Astrocyte of the spinal cord (primary cell): ENCODE measurements at places on chromosomes 2 and 18.

DNA sequence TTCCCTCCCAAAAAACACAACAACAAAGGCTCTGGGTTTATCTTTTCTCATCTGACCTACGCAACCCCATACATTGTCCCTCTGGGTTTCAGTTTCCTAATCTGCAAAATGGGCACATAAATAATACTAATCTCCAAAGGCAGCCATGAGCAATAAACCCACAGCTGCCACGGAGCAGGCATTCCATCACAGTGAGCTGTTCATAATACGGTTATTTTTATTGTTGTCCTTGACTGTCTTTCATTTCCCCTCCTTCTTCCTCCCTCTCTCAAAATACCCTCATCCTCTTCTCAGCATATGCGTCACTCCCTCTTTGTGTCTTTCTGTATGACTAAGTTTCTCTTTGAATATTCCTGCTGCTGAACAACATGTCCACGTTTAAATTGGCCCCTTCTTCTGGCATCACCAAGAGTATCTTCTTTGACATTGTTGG, 129.8 kb upstream of the CAB39 start:
- DNase-seq: peak; percentile 64

GRCh38 chr2:26068602-26069298, 34.9 kb downstream of the RAB10 start:
- peak; percentile 90 for DNase-seq

DNA sequence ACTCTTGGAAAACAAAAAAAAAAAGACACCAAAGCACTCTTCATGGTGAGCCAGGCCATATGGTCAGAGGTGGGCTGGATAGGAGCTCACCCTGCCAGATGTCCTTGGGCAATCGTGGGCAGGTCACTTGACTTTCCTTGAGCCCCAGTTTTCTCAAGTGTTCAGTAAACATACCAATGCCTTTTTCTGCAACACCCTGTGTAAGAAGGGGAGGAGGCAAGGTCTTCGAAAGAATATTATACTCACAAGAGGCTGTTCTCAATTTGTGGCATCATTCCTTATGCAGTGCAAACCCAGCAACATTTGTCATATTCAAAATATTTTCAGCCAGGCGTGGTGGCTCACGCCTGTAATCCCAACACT, 22.9 kb upstream of the TMEM87B start:
- no peak for DNase-seq

- DNase-seq: no peak
These were observed 619.4 kb upstream of the CHAC2 start for GRCh38 chr2:53148221-53148620.

DNA sequence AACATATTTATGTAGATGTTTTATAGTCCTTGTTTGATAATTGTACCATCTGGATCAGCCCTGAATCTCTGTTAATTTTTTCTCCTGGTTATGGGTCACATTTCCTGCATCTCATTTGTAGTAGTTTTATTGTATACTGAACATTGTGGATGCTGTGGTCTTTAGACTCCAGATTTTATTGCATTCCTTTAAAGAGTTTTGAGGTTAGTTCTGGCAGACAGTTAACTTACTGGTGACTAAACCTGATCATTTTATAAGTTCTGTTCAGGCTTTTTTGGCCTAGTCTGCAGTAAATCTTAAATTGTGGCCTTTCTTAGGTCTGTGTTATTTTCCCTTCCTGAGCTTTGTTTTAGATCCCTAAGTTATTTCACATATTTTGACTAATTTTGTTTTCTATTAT, 84.3 kb downstream of the FANCL start:
- peak; percentile 83 for DNase-seq

DNA sequence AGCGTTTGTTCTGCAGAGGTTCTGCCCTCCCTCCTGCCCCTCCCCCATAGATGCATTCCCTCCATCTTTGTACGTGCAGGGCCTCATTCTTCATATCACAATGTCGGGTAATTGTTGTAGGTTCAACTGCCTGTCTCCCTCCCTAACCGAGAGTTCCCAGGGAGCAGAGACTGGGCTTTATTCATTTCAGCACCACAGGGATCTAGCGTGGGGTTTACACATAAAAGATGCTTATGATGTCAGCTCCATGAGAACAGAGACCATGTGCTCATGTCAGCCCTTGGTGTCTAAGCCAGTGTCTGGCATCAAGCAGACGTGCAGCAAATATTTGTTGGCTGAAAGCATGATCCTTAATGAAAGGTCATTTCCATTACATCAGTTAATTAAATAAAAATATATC, 298.9 kb upstream of the TRIB2 start:
- peak; percentile 14 for DNase-seq

DNA sequence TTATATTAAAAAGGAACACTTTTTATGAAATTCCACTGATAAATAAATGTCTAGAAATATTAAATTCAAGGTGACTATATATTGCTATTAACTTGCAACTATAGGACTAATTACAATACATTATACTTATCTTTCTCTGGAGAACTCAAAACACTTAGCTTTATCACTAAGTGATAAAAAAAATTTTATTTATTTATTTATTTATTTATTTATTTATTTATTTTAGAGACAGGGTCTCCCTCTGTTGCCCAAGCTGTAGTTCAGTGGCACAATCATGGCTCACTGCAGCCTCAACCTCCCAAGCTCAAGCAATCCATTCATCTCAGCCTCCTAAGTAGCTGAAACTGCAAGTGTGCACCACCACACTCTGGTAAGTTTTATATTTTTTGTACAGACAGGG, 451.1 kb downstream of the DSC3 start:
- no peak for DNase-seq

GRCh38 chr2:167964650-167965413, 282.6 kb downstream of the STK39 start:
- DNase-seq: peak; percentile 10

GRCh38 chr2:37376421-37377186, 32.2 kb downstream of the QPCT start:
- DNase-seq: peak; percentile 86

DNA sequence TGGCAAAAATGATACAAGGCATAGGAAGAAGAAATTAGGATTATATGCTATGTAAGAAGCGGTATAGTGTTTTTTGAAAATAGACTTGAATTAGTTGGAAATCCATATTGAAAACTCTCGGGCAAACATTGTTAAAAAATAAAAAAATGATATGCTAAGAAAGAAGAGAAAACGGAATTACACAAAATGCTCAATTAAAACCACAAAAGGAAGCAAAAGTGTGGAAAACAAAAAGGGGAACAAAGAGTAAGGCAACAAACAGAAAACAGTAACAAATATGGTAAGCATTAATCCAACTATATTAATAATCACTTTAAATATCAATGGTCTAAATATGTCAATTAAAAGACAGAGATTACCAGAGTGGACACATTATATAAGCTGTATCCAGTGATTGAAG, 58.4 kb downstream of the TXNL1 start:
- no peak for DNase-seq

DNA sequence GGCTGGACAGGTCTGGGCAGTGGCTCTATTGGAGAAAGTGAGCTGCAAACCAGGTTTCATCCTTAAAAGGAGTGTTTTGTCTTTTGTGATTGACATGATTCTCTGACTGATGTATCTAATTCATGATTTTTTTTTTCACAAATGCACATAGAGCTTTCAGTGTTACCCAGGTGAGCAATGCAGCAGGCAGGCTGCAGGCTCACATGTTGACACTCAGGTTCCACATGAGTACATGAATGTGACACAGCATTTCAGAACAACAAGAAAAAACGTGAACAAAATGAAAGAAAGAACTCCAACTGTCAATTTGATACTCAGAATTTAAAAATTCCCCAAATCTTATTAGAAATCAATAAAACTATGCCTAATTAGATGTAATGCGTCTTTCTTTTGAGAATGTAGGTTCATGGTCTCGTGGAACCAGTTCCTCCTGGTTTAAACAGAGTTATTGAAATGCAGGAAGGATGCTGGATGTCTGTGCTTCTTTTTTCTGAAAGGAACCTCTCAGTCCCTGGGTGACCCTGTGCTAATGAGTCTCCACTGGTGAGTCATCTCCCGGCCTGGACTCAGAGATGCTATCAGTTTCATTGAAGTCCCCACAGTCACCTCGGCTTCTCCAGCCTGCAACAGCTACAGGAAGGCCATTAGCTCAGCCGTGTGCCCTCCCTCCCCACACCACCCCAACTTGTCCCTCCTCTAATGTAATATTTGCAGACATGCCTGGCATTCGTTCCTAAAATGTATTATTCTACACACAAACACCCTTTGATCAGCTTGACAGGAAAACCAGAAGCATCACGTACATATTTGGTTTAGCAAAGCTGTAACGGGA, 430.4 kb downstream of the LPIN1 start:
- DNase-seq: peak; percentile 74
